Smooth muscle cell of the coronary artery (primary cell): ENCODE measurements at places on chromosomes 2 and 18. TPM values are rescaled to one million over a fixed set of nuclear protein-coding genes. Genes with fewer than 3 reads are reported as not detected.

The SP9 gene
- total RNA-seq = 1.2 TPM in 1 of 2 replicates, not detected in the other

The ST3GAL5 gene
- 21.4 and 29.5 TPM in 2 replicates for total RNA-seq

The MC5R gene
- total RNA-seq = not detected in 2 replicates

The UPP2 gene
- total RNA-seq = 0.23 TPM in 1 of 2 replicates, not detected in the other

The SERPINB3 gene
- total RNA-seq = 2.3 TPM in 1 of 2 replicates, not detected in the other

The TUBA4A gene
- total RNA-seq = 9.1 and 9.8 TPM in 2 replicates

The FBXO48 gene
- total RNA-seq = 0.15 and 0.23 TPM in 2 replicates

The ATP6V1B1 gene
- total RNA-seq = 0.45 and 0.94 TPM in 2 replicates

The ACMSD gene
- total RNA-seq = not detected in 2 replicates

The GPR155 gene
- 2.0 and 8.5 TPM in 2 replicates for total RNA-seq

The CHST10 gene
- 4.3 and 10.4 TPM in 2 replicates for total RNA-seq

The TMEM37 gene
- total RNA-seq = 0.53 TPM in 1 of 2 replicates, not detected in the other

The NEUROD1 gene
- total RNA-seq = not detected in 2 replicates

The GAL3ST2 gene
- total RNA-seq = 0.23 TPM in 1 of 2 replicates, not detected in the other

The PSMA8 gene
- not detected in 2 replicates for total RNA-seq

The COMMD1 gene
- 20.9 and 42.8 TPM in 2 replicates for total RNA-seq

The NMUR1 gene
- 0.23 TPM in 1 of 2 replicates, not detected in the other for total RNA-seq

The MAP3K19 gene
- total RNA-seq = not detected in 2 replicates

The SULT1C4 gene
- not detected in 2 replicates for total RNA-seq

The MDH1B gene
- 0.82 and 0.83 TPM in 2 replicates for total RNA-seq

The NFATC1 gene
- 1.3 and 6.8 TPM in 2 replicates for total RNA-seq

The EFR3B gene
- 1.1 and 3.0 TPM in 2 replicates for total RNA-seq

The IGFBP5 gene
- 68.3 and 246 TPM in 2 replicates for total RNA-seq

The CXCR1 gene
- not detected in 2 replicates for total RNA-seq

The LOXHD1 gene
- total RNA-seq = 0.94 TPM in 1 of 2 replicates, not detected in the other

The PCARE gene
- total RNA-seq = not detected in 2 replicates

The CFC1 gene
- total RNA-seq = not detected in 2 replicates

The RAB6C gene
- total RNA-seq = not detected in 2 replicates

The SLC25A12 gene
- total RNA-seq = 13.2 and 14.4 TPM in 2 replicates

The GYPC gene
- total RNA-seq = 62.5 and 189 TPM in 2 replicates

The DHRS9 gene
- total RNA-seq = not detected in 2 replicates

The CTAGE1 gene
- 0.15 TPM in 1 of 2 replicates, not detected in the other for total RNA-seq

The TMEM198 gene
- 0.59 and 1.3 TPM in 2 replicates for total RNA-seq

The RTKN gene
- 11.0 and 16.5 TPM in 2 replicates for total RNA-seq

The CHPF gene
- total RNA-seq = 48.0 and 109 TPM in 2 replicates

The QPCT gene
- 2.2 and 13.6 TPM in 2 replicates for total RNA-seq

The SPATA3 gene
- not detected in 2 replicates for total RNA-seq

The ZC3H15 gene
- 55.8 and 85.1 TPM in 2 replicates for total RNA-seq

The RAX gene
- total RNA-seq = not detected in 2 replicates

The PRLH gene
- not detected in 2 replicates for total RNA-seq

The TBC1D8 gene
- 11.7 and 49.1 TPM in 2 replicates for total RNA-seq

The DSG1 gene
- total RNA-seq = not detected in 2 replicates

The TACR1 gene
- 0.08 TPM in 1 of 2 replicates, not detected in the other for total RNA-seq

The GNAL gene
- total RNA-seq = 0.12 and 0.15 TPM in 2 replicates

The CXCR4 gene
- total RNA-seq = 0.83 and 6.6 TPM in 2 replicates

The GDF7 gene
- under 0.01 and 2.9 TPM in 2 replicates for total RNA-seq

The IL1B gene
- total RNA-seq = 0.82 and 60.4 TPM in 2 replicates

The RNF25 gene
- 30.5 and 31.3 TPM in 2 replicates for total RNA-seq

The TMEM163 gene
- 0.08 TPM in 1 of 2 replicates, not detected in the other for total RNA-seq

The ERFE gene
- total RNA-seq = 0.82 TPM in 1 of 2 replicates, not detected in the other

The EPAS1 gene
- total RNA-seq = 9.3 and 38.8 TPM in 2 replicates
